HS-5 (cell line): ENCODE measurements at places on chromosomes 6 and 20.

GRCh38 chr6:2258112-2258511 is 12.7 kb upstream of the GMDS start:
- DNase-seq, result no peak

DNA sequence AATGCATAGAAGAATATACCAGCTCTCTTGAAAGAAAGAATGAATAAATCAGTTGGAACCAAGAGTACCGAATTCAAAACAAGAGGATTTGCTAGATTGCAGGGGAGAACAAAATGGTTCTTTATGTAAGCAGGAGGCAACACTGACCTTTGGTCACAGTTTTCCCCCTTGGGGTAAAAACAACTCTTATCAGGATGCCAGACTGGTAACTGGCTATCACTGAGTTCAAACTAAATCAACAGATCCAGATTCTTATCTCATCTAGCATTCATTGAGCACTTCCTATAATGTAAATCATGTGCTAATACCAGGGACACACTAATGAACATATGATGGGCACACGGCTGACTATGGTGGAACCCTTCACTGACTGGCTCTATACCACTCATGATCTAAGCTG is 4.8 kb upstream of the IL17F start:
- DNase-seq, result no peak

GRCh38 chr20:60662307-60662706 is 589.8 kb upstream of the CDH4 start:
- DNase-seq, result no peak

GRCh38 chr6:30396833-30397479 is 52.0 kb downstream of the RPP21 start:
- DNase-seq, result no peak

GRCh38 chr6:21745543-21746337 is 152.2 kb downstream of the SOX4 start:
- no peak for DNase-seq
